HFF-Myc (cell line): ENCODE measurements at places on chromosomes 2 and 18.

GRCh38 chr18:42182728-42183700 lies 228.0 kb downstream of the PIK3C3 start:
- no peak for DNase-seq

DNA sequence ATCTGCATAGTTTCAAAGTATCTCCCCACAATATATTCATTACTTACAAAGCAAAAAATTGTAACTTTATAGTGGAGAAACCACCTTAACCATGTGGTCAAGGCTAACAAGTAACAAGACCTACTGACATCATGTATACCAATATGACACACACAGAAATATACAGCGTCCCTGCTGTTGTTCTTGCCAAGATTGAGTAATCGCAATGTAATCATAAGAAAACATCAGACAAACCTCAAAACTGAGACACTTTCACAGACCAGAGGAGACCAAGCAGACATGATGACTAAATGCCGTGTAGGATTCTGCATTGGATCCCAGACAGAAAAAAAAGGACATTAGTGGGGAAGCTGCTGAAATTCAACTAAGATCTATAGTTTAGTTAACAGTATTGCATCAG lies 123.0 kb downstream of the ACAA2 start:
- peak; percentile 49 for DNase-seq

- DNase-seq: no peak
Measured at GRCh38 chr2:190694479-190694878, 45.6 kb downstream of the NAB1 start.

DNA sequence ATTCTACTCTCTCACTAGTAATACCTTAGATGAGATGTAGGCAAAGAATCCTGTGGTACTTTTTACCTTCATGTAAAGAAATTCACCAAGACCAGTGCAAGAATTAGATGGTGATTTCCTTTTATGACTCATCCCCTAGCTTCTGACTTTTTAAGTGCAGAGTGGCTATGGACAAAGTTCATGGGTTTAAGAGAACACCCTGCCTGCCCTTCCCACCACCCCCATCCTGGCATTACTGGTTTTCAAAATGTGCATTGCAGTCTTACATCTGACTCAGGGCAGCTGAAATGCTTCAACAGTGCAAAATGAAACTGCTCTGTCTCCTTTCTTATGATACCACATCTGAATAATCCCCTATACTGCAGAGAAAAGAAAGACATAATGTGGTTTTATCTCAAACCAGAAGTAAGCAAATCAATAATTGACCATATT lies 22.6 kb downstream of the MAIP1 start:
- DNase-seq: no peak

DNA sequence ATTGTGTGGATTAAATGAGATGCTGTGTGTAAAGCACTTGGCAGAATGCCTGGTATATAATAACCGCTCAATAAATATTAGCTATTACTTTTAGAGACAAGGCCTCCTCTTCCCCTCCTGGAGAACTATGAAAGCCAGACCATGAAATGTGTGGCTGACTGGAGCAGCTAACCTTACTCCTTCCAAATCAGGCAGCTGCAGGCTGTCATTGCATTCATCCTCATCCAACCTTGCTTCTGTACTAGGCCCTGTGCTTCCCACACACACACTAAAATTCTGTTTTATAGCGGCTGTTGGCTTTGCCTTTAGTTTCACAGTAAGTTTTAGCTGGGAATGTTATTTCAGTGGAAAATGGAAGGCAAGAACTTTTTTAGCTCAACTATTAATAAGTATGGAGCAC lies 10.2 kb upstream of the SP9 start:
- no peak for DNase-seq

- no peak for DNase-seq
Measured at GRCh38 chr2:62197925-62198633, 2.2 kb downstream of the B3GNT2 start.

- no peak for DNase-seq
Measured at GRCh38 chr2:106885329-106885728, 638 bp downstream of the ST6GAL2 start.

DNA sequence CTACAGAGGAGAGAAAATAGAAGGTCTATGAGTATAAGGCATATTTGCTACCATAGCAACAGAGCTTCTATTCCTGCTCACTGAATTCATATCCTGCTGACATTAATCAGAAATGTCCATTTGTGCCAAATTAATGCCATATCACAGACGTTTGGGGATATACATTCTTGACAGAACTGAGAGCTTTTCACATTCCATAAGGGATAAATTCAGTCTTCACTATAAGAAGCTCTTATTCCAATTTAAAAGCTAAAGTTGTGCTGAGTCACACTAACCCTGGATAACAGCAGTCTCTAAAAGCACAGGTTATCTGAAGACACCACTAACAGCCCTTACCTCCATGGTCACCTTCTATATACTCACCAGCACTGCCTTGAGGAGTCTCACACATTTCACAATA lies 178.1 kb downstream of the RAB3GAP1 start:
- DNase-seq: no peak

DNA sequence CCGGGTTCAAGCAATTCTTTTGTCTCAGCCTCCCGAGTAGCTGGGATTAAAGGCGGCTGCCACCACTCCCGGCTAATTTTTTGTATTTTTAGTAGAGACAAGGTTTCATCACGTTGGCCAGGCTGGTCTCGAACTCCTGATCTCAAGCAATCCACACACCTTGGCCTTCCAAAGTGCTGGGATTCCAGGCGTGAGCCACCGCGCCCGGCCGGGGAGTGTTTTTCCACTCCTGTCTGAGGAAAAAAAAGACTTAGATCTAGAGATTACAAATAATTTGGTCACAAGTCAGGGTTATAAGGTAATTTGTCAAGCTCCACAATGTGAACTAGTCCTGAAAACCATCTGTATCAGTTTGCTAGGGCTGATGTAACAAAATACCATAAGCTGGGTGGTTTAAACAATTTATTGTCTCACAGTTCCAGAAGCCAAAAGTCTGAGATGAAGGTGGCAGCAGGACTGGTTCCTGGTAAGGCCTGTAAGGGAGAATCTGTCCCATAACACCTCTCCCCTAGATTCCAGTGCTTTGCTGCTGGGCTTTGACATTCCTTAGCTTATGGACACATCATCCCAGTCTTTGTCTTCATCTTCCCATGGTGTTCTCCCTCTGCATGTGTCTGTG lies 40.7 kb upstream of the SP3 start:
- no peak for DNase-seq

- DNase-seq: no peak
Measured at GRCh38 chr2:38750011-38750890, 910 bp downstream of the SRSF7 start.

DNA sequence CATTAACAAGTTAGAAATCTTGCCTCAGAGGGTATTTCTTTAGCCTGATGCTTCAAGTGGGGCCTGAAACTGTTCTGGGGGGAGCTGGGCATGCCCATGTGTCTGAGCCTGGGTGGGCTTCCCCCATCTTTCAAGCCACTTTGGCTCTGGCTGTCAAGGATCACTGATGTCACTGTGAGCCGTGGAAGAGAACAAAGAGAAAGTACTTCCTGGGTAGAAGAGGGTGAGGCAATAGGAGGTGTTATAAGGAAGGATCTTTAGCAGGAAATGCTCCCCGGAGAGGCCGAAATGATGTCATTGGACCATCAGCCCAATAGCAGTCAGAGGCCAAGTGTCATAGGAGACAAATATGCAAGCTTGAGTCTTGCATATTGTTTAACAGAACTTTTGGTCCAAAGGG lies 228.4 kb upstream of the MEX3C start:
- DNase-seq: no peak

GRCh38 chr2:663221-663620 lies 14.0 kb downstream of the TMEM18 start:
- no peak for DNase-seq

DNA sequence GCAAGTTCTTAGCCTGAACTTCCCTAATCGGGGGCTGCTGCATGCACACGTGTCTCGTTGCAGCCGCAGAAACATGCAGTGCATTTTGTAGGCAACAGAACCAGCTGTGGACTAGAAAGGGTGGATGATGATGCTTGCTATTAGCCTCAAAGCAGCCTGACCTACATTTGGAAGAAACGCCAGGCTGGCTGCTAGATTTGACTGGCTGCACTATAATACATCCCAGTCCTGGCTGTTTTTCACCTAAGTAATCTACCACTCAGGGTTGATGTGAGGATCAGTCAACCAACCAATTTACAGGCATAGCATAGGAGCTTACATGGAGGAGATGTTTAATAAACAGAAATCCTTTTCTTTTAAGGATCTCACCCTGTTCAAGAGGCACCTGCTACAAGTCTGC lies 56.4 kb upstream of the SPP2 start:
- no peak for DNase-seq
